Mesothelial cell of epicardium (in vitro differentiated cells): ENCODE measurements at places on chromosomes 7 and 10. TPM values are rescaled to one million over a fixed set of nuclear protein-coding genes. Genes with fewer than 3 reads are reported as not detected.
A peak's percentile ranks its signal among the peaks of the same experiment; 100 is the strongest.

The FZD1 gene
- total RNA-seq = 15.3 to 15.4 TPM (median 15.3 TPM) in 3 replicates

The SPDYE1 gene
- total RNA-seq = not detected in 3 replicates

The CYP2C19 gene
- total RNA-seq = not detected in 3 replicates

DNA sequence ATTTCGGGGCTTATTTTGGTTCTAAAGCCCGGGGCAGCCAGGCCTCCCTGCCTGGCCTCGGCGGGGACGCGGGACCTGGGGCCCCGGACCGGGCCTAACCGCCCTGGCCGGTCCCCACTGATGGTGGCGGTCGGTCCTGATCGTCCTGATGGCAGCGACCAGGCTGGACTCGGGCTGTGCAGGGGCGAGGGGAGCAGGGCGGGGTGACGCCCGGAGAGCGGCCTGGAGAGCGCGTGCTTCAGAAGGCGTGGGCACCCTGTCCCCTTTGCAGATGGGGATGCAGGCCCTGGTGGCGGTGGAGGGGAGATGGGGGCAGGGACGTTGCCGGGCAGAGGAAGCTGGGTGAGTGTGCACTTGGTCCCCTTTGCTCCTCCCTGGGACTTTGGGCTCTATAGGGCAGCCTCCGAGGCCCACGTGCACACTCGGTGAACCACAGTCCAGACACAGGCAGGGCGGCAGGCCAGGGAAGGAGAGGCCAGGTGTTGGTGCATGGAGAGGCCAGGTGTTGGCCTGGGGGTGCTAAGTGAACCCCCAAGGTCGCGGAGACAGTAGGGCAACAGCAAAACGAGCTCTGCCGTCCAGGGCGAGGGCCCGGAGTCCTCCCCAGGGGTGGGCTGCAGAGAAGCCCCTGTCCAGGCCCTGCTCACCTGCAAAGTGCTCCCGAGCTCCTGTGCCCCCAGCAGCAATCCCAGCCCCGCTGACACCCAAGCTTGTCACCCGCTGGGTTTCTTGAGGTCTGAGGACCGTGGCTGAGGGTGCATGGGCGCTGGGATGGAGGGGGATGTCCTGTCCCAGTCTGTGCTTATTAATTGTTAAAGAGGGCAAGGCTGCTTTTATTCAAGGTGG lies 42.4 kb upstream of the FAM20C start:
- H3K27me3 ChIP-seq = peaks cover 2% of the 10 kb centered on the region
- no peak for DNase-seq
- H3K27ac ChIP-seq = peak overlapping the region; percentile 99
- H3K36me3 ChIP-seq = peaks cover 6% of the 10 kb centered on the region
- peak overlapping the region; percentile 86 for H3K4me3 ChIP-seq

GRCh38 chr7:106893591-106893990 lies 28.5 kb downstream of the PIK3CG start:
- no peaks in the 10 kb centered on the region for H3K4me1 ChIP-seq
- no peak overlapping the region for H3K4me3 ChIP-seq
- no peak overlapping the region for H3K27ac ChIP-seq
- H3K36me3 ChIP-seq = no peaks in the 10 kb centered on the region
- H3K27me3 ChIP-seq = no peaks in the 10 kb centered on the region

DNA sequence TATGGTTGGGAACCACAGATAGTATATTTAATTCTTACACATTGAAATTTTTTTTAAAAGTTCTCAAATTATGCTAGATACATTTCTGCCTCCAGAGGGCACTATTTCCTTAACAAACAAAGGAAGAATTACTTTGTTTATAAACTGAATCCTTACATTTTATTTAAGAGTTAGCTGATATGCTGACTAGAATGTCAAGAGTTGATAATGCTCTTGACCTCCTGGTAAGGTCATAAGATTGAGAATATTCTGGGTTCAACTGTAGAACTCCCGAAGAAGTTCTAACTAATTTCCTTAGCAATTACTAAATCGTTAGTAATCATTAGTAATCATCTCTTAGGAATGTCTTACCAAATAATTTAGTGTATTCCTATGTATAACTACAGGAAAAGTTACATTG lies 95.3 kb upstream of the CYP26C1 start:
- H3K4me1 ChIP-seq = no peaks in the 10 kb centered on the region
- H3K36me3 ChIP-seq = peaks cover 3% of the 10 kb centered on the region
- H3K4me3 ChIP-seq = no peak overlapping the region
- peak overlapping the region; percentile 34 for H3K27ac ChIP-seq

GRCh38 chr10:8187171-8187666 lies 132.7 kb downstream of the GATA3 start:
- H3K4me1 ChIP-seq = peaks cover 7% of the 10 kb centered on the region
- no peaks in the 10 kb centered on the region for H3K36me3 ChIP-seq
- no peak overlapping the region for H3K4me3 ChIP-seq
- H3K27ac ChIP-seq = no peak overlapping the region
- H3K27me3 ChIP-seq = peaks cover 3% of the 10 kb centered on the region

GRCh38 chr7:121608785-121609184 lies 212.7 kb upstream of the FAM3C start:
- H3K27ac ChIP-seq = no peak overlapping the region
- H3K4me3 ChIP-seq = no peak overlapping the region
- no peaks in the 10 kb centered on the region for H3K27me3 ChIP-seq
- H3K36me3 ChIP-seq = no peaks in the 10 kb centered on the region
- peaks cover 29% of the 10 kb centered on the region for H3K4me1 ChIP-seq
